Stimulated activated naive B cell treated with anti-CD40 and anti-IgM and Interleukin-4, amounts not matched to agents 10 μg/mL and 1 μg/mL and 100 μg/mL, for 72 hours (primary cell): ENCODE measurements at places on chromosomes 5 and 9.

- DNase-seq: no peak
Measured at GRCh38 chr5:112379542-112380325, 39.3 kb downstream of the EPB41L4A start.

DNA sequence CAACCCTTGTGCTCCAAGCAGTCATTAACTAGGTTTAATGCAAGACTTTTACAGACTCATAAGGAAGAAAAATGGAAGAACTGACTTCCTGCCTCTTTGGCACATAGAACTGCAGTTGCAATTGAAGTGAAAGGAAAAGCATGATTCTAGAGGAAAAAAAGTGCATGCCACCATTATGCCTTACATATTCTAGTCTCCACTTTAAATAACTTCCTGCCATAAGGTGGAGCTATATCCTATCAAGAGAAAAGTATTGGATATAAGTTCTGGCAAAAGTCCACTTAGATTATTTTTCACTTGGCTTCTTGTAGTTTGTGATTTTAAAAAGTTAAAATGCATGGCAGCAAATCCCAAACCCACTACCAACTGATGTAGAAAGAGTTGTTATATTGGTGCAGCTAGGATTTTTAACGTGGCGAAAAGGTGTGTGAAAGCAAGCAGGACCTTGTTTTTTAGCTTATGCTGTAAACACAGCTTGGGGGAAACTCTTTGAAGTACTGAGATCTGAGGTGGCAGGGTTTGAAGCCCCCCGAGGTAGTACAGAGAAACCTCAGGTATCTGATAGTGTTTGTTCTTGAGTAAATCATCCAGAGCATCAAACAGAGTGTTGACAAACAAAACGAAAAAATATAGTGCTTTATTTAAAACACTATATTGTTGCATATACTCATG, 117.9 kb downstream of the ANXA1 start:
- DNase-seq: no peak

GRCh38 chr5:54234304-54234933, 76.0 kb downstream of the ARL15 start:
- DNase-seq: no peak

DNA sequence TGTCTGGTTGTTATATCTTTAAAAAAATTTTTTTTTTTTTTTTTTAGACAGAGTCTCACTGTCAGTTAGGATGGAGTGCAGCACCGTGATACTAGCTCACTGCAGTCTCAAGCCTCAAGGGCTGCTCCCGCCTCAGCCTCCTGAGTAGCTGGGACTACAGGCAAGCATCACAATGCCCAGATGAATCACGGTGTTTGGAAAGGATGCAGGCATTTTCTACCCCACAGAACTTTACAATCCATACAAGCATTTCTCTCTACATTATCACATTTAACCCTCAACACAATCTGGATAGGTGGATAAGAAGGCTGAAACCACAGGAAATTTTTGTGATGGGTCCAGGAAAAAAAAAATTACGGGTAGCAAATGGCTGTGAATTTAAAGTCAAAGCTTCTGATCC, 5.8 kb upstream of the PCA3 start:
- DNase-seq: no peak

- DNase-seq: no peak
Measured at GRCh38 chr5:111697881-111698757, 58.9 kb downstream of the NREP start.

DNA sequence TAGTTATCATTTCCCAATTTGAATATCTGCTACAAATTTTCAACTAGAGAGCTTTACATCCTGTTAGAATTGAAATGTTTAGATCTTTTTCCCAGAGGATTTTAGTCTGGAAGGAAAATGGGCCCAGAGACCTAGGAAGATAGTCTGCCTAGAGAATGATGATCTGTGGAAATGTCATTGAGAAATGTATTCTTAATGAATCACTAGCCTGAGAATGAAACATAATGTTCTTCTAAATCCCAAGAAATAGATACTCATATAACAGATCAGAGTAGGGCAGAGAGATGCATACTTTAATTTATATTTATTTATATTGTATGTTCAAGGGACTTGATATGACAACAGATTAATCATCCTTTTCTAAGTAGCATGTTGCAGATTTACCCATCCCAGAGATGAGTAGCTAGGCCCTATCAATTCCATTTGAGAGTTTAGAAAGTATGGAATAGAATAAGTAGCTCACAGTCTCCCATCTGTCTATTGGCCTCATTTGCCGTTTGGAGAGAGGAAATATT, 25.1 kb upstream of the SLC44A1 start:
- DNase-seq: no peak

- DNase-seq: no peak
Measured at GRCh38 chr9:76891874-76892273, 14.0 kb downstream of the PRUNE2 start.

GRCh38 chr9:108331596-108331995, 524.2 kb downstream of the ACTL7B start:
- DNase-seq: no peak

DNA sequence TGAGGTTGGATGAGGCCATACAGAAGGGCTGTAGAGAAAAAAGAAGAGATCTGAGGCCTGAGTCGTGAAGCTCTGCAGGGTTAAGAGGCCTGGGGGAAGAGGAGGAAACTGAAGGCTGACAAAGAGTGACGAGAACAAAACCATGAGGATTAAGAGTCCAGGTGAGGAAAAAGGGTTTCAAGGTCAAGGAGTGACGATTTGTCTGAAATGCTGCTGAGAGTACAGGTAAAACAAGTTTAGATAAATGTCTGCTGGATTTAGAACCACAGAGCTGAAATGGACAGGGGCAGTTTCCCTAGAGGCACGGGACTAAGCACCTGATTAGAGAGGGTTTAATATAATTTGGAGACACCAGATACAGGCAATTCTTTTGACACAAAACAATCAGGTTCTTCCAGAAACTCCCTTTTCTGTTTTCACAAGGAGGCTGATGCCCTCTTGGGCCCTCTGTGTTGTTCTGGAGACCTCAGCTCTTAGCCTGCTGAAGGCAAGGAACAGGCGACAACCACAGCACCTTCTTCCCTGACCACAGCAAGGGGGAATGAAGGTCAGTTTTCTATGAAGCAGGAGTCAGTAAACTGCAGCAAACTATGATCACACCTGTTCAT, 14.6 kb upstream of the GCNT1 start:
- no peak for DNase-seq

DNA sequence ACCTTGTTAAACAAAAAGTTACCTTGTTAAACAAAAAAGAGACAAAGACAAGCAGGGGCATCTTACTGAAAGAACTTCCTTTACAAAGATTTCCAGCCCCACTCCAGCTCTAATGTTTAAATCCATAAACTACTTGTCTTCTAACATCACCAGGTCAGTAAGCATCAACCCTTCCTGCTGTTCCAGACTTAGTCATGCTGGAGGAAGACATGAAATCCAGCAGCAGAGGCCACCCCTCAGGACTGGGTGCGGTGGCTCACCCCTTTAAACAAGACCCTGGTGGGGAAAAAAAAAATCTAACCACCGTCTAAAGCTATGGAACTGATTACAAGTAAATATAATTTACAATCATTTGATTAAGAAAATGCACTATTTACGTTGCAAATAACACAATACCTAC, 9.1 kb downstream of the PDCL start:
- no peak for DNase-seq

DNA sequence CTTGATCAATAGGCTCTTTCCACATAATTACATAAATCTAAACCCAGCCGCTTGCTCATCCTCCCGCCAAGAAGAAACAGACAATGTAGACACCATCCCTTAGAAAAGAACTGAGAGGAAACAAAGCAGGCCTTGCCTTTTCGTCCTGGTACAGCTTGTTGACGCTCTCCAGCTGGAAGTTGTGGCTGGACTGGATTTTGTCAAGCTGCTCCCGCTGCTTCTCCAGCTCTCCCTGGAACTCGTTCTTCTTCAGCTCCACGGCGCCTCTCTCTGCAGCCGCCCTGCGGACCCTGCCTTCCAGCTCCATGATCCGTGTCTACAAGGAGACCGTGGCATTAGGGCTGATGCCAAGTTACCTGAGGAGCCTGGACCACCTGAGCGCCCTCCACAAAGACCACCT, 22.1 kb downstream of the GOLM1 start:
- no peak for DNase-seq

DNA sequence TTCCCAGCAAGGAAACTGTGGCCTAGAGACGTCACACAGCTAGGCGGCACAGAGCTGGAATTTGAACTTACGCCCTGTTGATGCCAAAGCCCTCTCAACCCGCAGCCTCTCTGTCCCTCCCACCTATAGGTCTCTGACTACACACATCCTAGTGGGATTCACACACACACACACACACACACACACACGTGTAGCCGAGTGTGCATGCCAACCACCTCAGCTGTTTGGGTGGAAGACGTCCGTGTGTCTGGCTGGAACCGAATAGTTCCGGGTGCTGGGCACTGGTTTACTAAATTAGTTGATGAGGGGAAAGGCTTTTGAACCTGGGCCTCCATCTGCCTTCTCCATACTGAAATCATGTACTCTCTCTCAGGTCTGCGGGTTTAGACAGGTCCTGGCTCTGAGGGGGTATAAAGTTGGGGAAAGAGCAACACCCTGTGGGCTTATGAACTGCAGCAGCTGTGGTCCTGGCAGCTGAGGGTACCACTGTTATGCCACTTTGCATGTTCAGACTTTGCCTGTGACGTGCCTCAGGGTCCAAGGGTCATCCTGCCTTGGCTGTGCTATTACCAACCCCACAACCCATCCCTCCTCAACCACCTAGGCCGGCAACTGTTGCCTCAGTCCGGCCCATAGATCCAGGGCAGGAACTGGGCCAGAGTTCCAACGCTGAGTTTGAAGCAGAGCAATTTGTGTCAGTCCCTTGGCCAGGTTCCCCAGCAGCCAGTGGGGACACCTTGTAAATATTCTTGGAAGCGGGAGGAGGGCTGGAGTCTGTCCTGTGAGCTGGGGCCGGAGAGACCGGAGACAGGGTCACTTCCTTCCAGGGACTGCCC, 50.5 kb downstream of the PSD2 start:
- DNase-seq: no peak

DNA sequence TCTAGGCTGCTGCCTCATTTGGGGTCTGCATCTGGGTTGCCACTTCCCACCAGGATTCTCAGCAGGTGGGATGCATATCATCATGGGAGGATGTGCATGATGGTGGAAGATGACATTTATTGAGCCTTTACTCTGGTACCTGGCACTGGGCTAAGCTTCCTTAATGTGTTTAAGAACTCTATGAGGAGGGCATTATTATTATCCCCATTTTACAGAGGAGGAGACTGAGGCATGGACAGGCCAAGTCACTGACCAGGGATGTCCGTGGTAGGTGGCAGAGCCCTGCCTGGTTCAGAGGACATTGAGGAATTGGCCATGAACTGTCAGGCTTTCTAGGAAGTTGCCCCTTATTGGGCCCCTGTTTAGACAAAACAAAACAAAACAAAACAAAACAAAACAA, 31.1 kb upstream of the TIFAB start:
- DNase-seq: no peak

DNA sequence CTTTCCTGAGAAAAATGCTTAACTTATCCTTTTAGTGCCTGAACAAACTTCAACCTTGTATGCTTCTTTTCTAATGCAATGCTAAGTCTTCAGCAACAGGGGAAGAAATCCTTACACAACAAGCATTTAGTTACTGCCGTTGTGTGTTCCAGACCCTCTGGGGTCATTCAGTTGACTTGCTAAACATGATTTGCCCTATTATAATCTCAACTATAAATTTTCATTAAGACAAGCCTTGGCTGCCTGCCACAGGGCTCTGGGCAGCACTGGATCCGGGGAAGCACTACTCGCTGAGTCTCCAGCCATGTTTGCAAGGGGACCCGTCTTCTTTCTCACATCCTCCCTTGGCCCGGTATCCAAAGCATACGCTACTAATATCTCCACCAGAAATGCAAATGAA, 58.1 kb downstream of the PTCH1 start:
- DNase-seq: no peak

GRCh38 chr9:113465599-113466140, 2.1 kb downstream of the RGS3 start:
- no peak for DNase-seq

GRCh38 chr9:7892975-7893374, 93.4 kb upstream of the DMAC1 start:
- DNase-seq: no peak

GRCh38 chr9:77215874-77216273, 38.5 kb downstream of the VPS13A start:
- no peak for DNase-seq

DNA sequence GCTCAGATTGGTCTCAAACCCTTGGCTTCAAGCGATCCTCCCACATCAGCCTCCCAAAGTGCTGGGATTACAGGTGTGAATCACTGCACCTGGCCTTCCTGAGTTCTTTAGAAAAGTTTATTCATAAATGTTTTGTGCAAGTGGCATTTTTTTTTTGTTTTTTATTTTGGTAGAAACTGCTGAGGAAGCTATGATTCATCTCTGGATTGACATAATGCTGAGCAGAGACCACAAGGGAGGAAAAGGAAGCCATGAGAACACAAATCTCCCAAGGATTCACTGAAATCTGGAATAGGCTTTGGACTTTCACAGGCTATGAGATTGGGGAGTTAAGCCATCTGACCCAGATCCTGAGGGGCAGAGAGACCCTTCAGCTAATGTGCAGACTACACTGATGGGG, 3.4 kb upstream of the SLC46A2 start:
- DNase-seq: no peak

DNA sequence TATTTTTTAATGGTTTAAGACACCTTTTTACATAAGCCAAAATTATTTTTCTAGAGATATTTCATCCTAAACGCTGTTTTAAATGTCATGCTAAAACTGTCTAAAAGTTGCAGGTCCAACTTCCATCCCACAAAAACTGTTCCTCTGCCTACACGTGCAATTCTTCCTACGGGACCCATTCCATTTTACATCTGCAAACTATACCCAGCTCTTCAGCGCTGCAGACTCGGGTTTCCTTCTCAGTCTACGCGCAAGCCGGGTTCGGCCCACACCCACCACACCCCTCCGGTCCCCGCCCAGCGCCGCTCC, 8.7 kb downstream of the RANBP6 start:
- DNase-seq: no peak

GRCh38 chr9:83401328-83401900, 136.8 kb downstream of the FRMD3 start:
- no peak for DNase-seq

DNA sequence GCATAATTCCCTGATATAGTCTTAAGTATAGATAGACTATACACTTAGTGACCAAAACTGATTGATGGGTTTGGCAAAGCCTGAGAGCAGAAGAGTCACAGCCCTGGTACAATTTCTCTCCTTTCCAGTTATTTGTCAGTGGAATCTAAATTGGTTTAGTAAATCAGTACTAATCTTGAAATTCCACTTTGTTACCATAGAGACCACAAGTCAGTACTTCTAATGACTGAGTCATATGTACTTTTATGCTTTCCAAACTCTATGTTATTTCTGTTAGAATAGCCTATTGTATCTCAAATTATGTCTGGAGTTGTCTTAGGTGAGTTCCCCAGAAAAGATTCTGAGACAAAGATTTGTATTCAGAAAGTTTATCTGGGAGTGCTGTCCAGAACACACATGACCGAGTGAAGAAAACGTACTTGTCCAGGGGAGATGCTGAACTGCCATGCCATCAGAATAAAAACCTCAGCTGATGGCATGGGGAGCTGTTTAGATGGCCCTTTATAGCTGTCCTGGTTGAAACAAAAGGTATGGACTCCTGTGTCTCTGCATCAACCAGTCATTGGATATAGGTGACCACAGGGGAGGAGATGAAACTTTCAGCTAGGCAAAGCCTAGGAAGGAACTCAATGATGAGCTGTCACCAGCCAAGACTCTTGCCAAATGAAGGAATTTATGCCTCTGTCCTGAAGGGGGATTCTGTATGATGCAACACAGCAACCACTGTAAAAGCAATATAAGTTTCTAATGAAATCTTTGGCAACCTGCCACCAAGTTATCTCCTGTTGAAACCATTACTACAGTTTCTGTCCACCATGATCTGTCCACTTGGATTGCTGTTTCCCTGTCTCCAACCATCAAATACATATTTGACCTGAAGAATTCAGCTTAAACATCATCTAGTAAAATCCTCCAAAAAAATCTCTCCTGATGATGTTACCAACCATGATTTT, 18.0 kb upstream of the SMC2 start:
- DNase-seq: no peak
